ENCODE measurements at places on chromosomes 1 and 21. TPM values are rescaled to one million over a fixed set of nuclear protein-coding genes. Genes with fewer than 3 reads are reported as not detected.

DNA sequence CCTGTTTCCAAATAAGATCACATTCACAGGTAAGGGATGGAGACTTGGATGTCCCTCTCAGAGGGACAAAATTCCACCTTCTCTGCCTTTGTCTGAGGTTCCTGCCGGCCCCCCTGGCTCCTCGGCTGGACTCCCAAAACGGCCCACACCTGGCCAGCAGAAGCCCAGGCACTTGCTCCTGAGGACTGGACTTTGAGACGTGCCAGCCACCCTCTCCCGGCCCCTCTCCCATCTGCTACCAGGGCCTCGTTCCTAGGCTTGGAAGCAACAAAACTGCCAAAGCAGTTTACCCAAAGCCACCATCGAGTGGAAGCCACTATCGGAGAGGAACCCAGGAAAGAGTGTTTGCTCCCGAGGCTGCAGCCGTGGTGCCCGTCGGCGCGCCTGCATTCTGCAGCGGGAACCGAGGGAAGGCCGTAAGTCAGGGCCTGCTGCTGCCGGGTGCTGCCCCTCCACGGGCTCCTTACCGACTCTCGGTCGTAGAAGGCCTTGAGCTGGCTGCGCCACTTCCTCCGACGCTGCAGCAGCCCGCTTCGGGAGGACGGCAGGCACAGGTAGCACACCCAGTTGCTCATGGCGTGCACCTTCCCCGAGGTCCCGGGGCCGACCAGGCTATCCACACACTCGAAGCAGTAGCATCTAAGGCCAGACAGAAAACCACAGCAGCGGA is 3.5 kb downstream of the DNMT3L start:
- no peaks in the 10 kb centered on the region for H3K36me3 ChIP-seq
- H3K27ac ChIP-seq, result no peak overlapping the region
- no peaks in the 10 kb centered on the region for H3K27me3 ChIP-seq
- H3K4me1 ChIP-seq, result no peaks in the 10 kb centered on the region

GRCh38 chr1:152182431-152182830 is 23.4 kb upstream of the RPTN start:
- no peak overlapping the region for H3K27ac ChIP-seq
- H3K36me3 ChIP-seq, result no peaks in the 10 kb centered on the region
- no peak overlapping the region for H3K4me3 ChIP-seq
- peaks cover 10% of the 10 kb centered on the region for H3K4me1 ChIP-seq
- DNase-seq, result no peak
- H3K27me3 ChIP-seq, result no peaks in the 10 kb centered on the region

GRCh38 chr1:206579747-206580437 is 32.4 kb downstream of the EIF2D start:
- no peak overlapping the region for H3K4me3 ChIP-seq
- peaks cover 47% of the 10 kb centered on the region for H3K4me1 ChIP-seq
- no peaks in the 10 kb centered on the region for H3K36me3 ChIP-seq
- no peaks in the 10 kb centered on the region for H3K27me3 ChIP-seq
- H3K27ac ChIP-seq, result peak overlapping the region; percentile 40
- DNase-seq, result no peak

LRRN2 gene
- 3.4 TPM for total RNA-seq

CRYBG2 gene
- total RNA-seq, result 67.0 TPM

DNA sequence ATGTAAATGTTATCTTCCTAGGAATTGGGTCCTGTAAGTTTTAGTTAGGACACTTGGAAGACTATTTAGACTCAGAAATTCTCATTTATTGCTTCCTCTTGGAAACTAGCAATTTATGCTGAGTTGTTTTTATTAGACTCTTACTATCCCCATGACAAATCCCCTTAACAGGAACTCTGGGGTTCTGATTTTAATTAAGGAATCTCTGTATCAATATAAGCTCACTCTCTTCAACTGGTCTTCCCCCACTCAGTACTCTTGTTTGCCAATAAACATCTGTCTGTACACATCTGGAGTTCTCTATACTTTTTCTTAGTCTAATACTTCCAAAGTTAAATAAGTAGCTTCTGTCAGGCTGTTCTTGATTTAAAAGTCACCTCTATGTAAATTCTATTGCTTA is 64.1 kb upstream of the TBX15 start:
- no peaks in the 10 kb centered on the region for H3K4me1 ChIP-seq
- H3K4me3 ChIP-seq, result no peak overlapping the region
- DNase-seq, result no peak
- H3K27me3 ChIP-seq, result no peaks in the 10 kb centered on the region
- H3K36me3 ChIP-seq, result no peaks in the 10 kb centered on the region

- H3K4me3 ChIP-seq, result no peak overlapping the region
- H3K36me3 ChIP-seq, result no peaks in the 10 kb centered on the region
- peaks cover 16% of the 10 kb centered on the region for H3K4me1 ChIP-seq
- H3K27me3 ChIP-seq, result no peaks in the 10 kb centered on the region
Observed at GRCh38 chr1:40857737-40858136, 4.4 kb downstream of the CITED4 start.

- H3K27ac ChIP-seq, result no peak overlapping the region
- DNase-seq, result no peak
- H3K4me3 ChIP-seq, result no peak overlapping the region
- H3K36me3 ChIP-seq, result no peaks in the 10 kb centered on the region
- H3K27me3 ChIP-seq, result no peaks in the 10 kb centered on the region
- no peaks in the 10 kb centered on the region for H3K4me1 ChIP-seq
Observed at GRCh38 chr1:159211331-159212136, 6.9 kb downstream of the ACKR1 start.

DNA sequence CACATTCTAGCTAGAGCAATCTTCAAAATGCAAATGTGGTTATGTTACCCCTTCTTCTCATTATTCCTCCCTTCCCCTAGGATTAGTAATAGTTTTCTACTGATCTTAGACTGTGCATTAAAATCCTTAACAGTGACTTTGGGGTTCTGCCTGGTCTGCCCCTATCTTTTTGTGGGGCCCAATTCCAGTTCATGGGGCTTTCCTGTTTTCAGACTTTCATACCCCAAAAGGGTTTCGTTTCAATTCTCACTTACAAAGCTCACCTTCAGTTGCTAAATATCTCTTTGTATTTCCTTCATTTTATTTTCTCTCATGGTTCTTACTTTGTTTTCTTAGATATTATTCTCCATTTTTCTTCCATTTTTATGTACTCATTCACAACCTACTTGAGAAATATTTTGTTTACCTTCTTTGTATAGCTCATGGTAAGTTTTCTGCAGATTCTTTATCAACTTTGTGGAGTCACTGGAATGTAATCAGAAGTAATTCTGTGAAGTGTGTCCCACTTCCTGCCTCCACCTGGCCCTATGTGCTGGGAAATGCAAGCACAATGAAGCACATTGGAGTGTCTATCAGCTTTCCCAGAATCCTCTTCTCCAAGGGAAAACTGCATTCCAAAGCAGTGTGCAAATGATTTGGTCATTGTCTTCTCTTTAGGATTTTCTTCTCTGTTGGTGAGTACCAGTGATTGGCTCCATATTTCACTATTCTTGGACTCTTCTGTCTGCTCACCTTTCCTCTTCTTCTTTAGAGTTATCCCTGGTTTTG is 350.2 kb downstream of the ZNF326 start:
- no peaks in the 10 kb centered on the region for H3K27me3 ChIP-seq
- H3K36me3 ChIP-seq, result no peaks in the 10 kb centered on the region
- H3K4me1 ChIP-seq, result no peaks in the 10 kb centered on the region
- DNase-seq, result no peak
- H3K4me3 ChIP-seq, result no peak overlapping the region
- H3K27ac ChIP-seq, result no peak overlapping the region

- H3K4me1 ChIP-seq, result no peaks in the 10 kb centered on the region
- H3K27ac ChIP-seq, result no peak overlapping the region
- no peaks in the 10 kb centered on the region for H3K36me3 ChIP-seq
Observed at GRCh38 chr1:65514041-65514440, 93.6 kb downstream of the LEPR start.

KRTAP10-1 gene
- not detected for total RNA-seq

TMOD4 gene
- 2.2 TPM for total RNA-seq

SSX2IP gene
- 8.3 TPM for total RNA-seq

AUNIP gene
- total RNA-seq, result 1.5 TPM
